ENCODE measurements at places on chromosomes 5 and 9.

DNA sequence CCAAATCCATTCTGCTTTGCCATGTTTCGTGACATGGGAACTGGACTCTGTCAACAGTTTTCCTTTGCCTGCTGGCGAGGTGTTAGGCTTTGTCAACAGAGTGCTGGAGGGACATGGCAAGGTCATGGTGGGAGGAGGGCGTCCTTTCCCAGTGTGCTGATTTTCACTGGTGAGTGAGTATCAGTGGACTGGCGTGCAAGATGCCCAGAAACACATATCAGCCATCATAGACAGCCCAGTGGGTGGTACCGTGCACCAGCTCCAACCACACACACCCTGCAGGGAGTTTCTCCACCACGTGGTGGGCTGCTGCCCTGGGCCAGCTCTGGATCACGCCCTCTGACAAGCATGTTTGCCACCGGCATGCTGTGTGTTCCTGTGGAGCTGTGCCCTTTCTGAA lies 50.0 kb upstream of the ABL1 start:
- DNase-seq = no peak

- DNase-seq = no peak
Measured at GRCh38 chr5:175859422-175859821, 12.0 kb upstream of the CPLX2 start.

DNA sequence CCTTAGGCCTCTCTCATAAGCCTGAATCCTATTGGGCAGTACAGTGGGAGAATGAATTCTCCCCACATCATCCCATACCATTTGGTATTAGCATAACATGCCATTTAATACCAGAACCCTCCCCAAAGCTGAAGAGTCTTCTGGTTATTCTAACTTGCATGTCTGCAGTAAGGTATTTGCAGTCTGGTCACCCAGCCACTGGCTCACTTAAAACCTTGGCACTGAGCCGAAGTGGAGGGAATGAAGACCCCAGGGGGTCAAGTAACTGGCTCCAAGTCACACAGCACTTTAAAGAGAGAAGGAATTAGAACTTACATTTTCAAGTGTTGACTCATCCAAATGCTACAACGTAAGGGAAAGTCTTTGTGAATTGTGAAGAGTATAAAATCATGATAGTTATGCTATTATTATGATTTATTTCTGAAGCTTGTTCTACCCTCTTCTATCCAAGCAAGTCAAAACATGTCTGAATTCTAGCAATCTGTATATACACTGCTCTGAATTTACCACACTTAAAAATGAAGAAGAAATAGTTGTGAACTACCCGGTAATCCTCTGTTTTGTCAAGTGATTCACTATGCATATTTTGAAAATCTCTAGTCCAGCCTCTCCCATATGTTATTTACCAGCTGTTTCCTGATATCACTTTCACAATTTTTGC lies 28.5 kb downstream of the GLRA1 start:
- DNase-seq = no peak

GRCh38 chr9:81077572-81077971 lies 611.8 kb downstream of the TLE1 start:
- DNase-seq = no peak

DNA sequence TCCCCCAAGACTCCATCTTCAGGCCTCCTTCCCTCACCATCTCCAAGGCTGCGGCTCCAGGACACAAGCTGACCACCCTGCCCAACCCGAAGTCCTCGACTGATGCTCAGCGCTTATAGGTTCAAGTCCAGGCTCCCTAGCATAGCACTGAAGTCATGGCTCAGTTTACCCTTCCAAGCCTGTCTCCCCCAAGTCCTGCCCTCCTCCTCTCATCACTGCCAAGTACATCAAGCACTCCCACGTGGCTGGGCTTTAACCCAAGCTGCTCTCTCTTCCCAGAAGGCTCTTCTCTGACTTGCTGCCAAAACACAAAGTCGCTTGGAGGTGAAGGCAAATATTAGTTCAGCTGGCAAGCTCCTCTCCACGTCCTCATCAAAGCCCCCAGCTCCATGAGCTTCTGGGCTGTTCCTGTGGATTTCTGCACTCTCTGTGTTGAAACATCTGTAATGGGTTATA lies 22.1 kb upstream of the MARCHF6 start:
- no peak for DNase-seq
